Stimulated activated CD8-positive, alpha-beta memory T cell treated with anti-CD3 and anti-CD28 coated beads, Interleukin-4, amount 100 ng/mL, for 4 hours (primary cell): ENCODE measurements at places on chromosomes 12 and 14.

- no peak for DNase-seq
These were observed 41.4 kb upstream of the PPFIA2 start for GRCh38 chr12:81800298-81801148.

- DNase-seq = no peak
These were observed 77.7 kb downstream of the PPP2R5C start for GRCh38 chr14:101839236-101839635.

- DNase-seq = no peak
These were observed 27.0 kb downstream of the MAP3K9 start for GRCh38 chr14:70782361-70782760.

DNA sequence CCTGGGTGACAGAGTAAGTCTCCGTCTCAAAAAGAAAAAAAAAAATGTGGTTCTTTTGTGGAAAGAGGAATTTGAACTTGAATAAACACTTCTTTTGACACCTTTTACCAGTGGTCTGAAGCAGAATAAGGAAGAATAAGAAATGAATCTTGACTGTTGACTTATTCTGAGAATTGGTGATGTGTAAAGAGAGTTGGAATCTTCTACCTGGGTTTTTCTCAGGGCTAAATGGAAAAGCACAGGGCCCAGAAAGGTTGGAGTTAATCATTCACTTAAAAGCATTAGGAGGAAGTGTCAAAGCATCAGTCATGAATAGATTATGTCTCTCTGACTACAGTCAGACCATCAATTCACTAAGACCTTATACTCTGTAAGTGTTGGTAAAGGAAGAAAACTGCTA is 13.9 kb downstream of the PNMA1 start:
- no peak for DNase-seq

GRCh38 chr12:88897723-88898122 is 317.5 kb upstream of the KITLG start:
- no peak for DNase-seq

DNA sequence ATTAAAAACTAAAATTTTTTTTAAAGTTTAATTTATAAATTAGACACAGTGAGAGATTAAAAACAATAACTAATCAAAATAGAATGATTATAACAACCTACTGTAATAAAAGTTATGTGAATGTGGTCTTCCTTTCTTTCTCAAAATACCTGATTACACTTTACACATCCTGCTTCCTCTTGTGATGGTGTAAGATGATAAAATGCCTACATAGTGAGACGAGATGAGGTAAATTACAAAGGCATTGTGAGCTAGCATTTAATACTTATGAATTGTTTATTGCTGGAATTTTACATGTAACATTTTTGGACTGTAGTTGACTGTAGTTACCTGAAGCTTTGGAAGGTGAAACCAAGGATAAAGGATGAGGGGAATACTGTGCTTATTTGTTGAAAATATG is 94.2 kb upstream of the CLEC14A start:
- no peak for DNase-seq

- DNase-seq = no peak
These were observed 246.2 kb downstream of the MSRB3 start for GRCh38 chr12:65524666-65525065.

GRCh38 chr14:49659526-49660455 is 24.7 kb upstream of the DNAAF2 start:
- no peak for DNase-seq

GRCh38 chr12:102917026-102917787 is at the start of gene PAH:
Gene PAH, minus strand, starts transcription at chr12:102917244. Its CDS starts 114 bp downstream, at chr12:102917130.
- DNase-seq = no peak

- no peak for DNase-seq
These were observed 124.0 kb upstream of the TBX5 start for GRCh38 chr12:114529966-114530365.

DNA sequence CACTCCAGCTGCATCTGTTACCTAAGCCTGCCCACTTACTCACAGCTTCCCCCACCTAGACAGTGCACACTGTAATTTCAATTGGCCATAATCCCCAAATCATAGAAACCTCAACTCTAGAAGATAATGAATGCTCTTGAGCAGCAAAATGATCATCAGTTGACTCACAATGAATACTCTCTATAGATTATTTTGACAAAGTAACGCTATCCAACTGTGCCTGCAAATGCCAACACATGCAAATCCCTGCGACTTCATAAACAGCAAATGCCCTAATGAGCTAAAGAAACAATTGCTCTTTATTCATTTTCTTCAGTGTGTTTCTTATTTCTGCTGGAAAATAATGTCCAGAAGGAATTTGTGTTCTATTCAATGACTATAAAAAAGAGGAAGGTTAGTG is 319.5 kb downstream of the PAWR start:
- DNase-seq = no peak

GRCh38 chr12:26523708-26524150 is 309.3 kb downstream of the ITPR2 start:
- DNase-seq = no peak

GRCh38 chr14:67166450-67166853 is 22.8 kb upstream of the GARIN2 start:
- no peak for DNase-seq

DNA sequence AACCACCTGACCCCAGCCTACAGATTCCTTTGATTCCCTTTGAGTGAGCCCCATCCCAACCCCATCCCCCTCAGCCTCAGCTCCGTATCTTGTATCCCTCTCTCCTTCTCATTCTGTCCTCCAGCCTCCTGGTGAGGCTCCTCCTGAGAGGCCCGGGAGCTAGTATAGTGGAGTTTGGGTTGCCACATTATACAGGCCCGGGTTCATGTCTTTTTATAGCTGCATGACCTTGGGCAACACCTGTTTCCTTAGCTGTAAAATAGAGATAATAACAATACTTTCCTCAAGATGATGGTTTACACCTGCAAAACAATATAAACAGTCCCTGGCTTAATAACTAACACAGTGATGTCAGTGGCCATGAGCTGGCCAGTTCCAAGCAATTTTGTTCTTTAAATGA is 89.8 kb downstream of the STAB2 start:
- DNase-seq = no peak

- no peak for DNase-seq
These were observed 177.0 kb upstream of the PRMT8 start for GRCh38 chr12:3313675-3314663.

GRCh38 chr14:32968972-32969544 is 30.4 kb downstream of the NPAS3 start:
- DNase-seq = no peak

- DNase-seq = peak; percentile 34
These were observed 2.4 kb downstream of the TMEM121 start for GRCh38 chr14:105528586-105529318.

DNA sequence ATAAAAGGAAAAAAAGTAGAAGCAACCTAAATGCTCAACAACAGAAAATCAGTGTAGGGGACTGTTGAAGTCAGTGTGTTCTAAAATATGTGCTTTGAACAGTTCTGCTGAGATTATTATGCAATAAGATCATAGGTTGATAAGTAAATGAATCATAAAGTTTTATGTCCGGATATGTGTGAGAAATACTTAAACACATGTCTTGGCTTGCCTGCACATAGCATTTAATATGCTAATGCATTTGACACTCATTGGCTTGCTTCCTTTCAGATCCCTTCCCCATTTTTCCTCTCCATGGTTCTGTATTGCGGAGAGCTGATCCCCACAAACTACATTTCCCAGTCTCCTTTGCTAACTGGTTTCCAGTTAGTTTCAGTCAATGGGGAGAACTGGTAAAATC is 573.8 kb upstream of the TBX3 start:
- no peak for DNase-seq

GRCh38 chr12:5710260-5710878 is 234.7 kb downstream of the ANO2 start:
- no peak for DNase-seq

- DNase-seq = no peak
These were observed 120.4 kb upstream of the KRR1 start for GRCh38 chr12:75631831-75632230.

- DNase-seq = no peak
These were observed 31.9 kb downstream of the PRICKLE1 start for GRCh38 chr12:42557586-42558172.

DNA sequence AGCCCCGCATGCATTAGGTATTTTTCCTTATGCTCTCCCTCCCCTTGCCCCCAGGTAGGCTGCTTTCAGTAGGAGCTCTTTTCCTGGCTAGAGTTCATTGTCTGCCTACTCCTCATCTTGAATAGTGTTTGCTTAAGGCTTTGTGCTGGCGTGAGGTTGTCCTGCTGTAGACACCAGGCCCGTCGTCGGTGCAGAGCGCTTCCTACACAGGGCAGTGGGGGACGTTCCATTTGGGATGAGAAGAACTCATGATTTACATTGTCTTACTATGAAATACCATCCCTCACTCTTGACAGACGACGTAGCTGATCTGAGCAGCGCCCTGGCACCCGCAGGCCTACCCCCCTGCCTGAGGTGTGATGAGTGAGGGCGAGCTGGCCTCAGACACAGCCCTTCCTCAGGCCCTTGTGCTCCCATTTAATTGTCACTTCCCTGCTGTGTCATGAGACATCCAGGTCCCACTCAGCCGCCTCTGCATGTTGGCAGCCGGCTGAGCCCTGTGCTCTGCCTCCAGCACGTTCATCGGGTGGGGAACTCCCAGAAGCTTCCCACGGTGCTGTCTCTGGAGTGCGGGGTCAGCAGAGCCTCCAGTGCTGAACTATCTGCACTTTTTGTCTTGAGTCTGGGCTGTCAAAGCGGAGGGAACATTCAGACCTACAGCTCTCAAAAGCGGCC is 76.0 kb downstream of the WDR20 start:
- no peak for DNase-seq

DNA sequence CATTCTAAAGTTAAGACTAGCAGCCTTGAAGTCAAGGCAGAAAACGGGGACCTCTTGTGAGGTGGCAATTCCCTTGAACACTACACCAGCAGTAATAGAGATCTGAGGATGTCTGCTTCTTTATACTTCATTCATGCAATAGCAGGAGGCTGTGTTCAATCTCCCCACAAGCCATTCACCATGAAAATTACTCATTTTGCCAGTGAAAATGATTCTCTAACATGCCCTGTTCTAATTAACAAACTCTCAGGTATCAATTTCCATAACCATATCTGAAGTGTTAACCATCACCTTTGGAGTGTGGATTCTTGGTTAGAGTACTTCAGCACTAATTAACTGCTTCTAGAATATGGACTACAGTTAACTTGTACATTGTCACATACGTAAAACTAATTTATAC is 3.4 kb upstream of the GLIPR1 start:
- DNase-seq = no peak

DNA sequence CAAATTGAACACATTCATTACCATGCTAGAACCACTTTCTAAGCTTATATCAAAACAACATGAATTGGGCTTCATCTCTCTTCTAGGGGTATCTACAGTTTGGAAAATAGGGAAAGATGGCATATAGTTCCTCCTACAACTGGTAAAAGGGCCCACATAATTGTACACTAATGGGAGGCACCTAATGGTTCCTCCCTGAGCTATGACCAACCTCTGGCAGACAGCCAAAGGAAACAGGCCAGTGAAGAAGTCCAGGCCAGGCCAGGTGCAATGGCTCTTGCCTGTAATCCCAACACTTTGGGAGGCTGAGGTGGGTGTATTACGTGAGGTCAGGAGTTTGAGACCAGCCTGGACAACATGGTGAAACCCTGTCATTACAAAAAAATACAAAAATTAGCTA is 23.2 kb upstream of the APOF start:
- DNase-seq = no peak

DNA sequence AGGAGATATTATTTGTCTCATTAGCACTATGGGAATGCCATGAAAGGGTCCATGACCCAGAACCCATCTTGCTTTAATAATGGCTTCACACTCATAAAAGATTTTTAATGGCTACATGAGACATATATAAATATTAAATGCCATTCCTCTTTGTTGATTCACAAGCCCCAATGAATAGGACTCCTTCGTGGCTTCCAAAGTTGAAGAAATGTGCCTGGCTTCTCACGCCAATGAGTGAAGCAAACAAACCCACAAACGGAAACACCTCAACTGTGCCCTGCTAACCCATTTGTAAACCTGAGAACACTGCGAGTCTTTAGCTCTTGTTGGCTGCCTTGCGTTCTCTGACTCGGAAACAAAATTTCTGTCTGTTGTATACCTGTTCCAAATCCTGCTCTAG is 381.7 kb upstream of the DDHD1 start:
- DNase-seq = no peak

DNA sequence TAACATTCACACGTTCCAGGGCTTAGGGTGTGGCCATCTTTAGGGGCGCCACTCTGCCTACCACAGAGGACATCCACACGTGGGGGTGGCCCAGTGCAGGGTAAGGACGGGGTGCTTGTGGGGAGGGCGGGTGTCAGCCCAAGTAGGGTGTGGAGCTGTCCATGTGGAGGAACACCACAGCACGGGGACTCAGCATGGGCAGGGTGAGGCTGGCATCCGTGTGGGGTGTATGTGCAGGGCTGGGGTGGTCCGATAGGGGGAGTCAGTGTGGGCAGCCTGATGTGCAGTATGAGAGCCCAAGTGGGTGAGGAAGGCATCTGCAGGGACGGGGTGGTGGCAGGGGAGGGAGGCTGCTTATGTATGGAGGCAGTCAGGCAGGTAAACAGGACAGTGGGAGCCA is 17.7 kb downstream of the PSMC1 start:
- DNase-seq = no peak

DNA sequence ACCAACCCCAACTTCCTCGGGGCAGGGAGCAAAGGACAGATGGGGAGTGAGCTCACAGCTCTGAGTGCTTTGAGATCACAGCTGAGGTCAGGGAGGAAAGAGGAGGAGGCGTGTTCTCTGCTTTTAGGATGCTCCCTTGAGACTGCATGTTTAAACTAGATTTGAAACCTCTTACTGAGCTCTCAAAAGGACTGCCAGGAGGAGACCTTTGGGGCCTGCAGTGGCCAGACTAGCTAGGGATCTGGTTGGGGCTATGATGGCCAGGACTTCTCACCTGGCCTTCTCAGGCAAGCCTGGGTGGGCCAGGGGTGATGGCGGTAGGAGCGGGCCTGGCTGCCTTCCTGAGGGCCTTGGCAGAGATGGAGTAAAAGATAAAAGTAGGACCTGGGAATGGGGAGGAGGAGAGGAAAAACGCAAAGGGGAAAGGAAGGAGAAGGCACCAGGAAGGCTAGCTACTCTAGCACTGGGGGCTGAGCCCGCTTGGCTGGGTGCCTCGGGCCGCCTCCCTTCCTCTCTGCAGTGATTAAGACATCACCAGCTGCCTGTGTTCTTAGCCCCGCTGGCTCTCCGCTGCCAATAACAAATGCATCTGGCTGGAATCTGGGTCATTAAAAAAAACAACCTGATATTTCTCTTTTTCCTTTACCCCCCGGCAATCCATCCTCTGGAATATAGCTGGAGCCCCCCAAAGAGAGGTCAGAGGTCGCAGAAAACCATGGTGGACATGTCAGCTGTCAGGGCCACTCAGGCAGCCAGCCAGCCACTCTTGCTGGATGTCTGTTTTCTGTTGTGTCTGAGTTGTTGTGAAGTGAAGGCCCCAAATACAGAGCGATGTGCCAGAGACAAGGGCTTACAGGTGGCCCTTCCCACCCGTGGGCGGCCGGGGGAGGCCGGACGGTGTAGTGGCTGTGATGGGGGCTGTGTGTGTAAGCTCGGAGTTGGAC is 141.3 kb downstream of the TSPAN9 start:
- no peak for DNase-seq

DNA sequence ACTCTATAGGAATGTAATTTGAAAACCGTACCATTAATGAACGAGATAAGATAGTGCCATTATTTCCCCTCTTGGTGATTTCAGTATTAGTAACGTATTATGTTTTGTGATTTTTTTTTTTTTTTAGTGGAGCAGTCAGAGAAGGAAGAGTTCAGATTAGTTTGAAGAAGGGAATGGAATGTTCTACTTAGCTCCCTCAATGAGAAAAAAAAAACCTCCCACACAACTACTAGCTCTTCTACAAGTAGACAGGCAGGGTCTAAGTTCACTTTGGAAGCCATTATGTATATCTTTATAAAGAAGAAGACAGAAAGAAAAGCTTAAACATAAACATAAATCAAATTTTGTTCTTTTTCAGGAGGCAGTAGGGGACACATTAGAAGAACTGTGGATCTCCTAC is 27.3 kb downstream of the PNMA1 start:
- DNase-seq = no peak
